Fibroblast of lung (primary cell): ENCODE measurements at places on chromosomes 1 and 21.
A peak's percentile ranks its signal among the peaks of the same experiment; 100 is the strongest.

DNA sequence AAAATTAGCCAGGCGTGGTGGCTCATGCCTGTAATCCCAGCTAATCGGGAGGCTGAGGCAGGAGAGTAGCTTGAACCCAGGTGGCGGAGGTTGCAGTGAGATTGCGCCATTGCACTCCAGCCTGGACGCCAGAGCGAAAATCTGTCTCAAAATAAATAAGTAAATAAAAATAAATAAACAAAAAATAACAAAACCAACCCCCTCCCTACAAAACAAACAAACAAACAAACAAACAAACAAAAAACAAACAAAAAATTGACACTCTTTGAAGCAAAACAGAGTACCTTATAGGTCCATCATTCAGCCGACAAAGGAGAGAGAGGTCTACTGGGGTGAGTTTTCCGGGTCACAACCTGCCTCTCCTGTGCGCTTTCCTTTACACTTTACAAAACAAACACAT is 5.4 kb upstream of the KDF1 start:
- H3K4me1 ChIP-seq = peaks cover 7% of the 10 kb centered on the region
- no peak overlapping the region for H3K4me3 ChIP-seq
- peaks cover 8% of the 10 kb centered on the region for H3K27me3 ChIP-seq
- no peak for DNase-seq
- H3K36me3 ChIP-seq = no peaks in the 10 kb centered on the region

DNA sequence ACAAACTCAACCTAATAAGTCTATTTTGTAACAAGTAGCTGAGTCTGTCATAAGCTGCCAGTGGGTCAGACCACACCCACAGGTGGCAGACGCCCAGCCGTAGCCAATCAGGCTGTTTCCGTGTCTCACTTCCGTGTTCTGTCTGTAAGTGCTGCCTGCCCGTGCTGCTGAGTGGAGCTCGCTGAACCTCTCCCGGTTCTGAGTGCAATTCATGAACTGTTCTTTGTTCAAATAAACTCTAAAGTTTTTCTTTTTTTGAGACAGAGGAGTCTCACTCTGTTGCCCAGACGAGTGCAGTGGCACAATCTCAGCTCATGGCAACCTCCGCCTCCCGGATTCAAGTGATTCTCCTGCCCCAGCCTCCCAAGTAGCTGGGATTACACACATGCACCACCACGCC is 25.1 kb downstream of the POFUT2 start:
- DNase-seq = no peak
- H3K4me1 ChIP-seq = no peaks in the 10 kb centered on the region

GRCh38 chr1:212037900-212038299 is 2.4 kb downstream of the DTL start:
- H3K27me3 ChIP-seq = no peaks in the 10 kb centered on the region
- no peaks in the 10 kb centered on the region for H3K36me3 ChIP-seq
- H3K4me3 ChIP-seq = no peak overlapping the region

DNA sequence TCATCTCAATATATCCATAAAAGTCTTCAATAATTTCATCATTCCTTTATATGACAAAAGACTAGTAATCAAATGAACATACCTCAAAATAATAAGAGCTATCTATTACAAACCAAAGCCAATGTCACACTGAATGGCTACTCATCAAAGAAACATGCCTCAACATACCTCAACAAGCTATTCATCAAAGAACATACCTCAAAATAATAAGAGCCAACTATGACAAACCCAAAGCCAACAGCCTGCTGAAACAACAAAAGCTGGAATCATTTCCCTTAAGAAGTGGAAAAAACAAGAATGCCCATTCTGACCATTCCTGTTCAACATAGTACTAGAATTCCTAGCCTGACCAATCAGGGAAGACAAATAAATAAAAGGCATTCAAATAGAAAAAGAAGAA is 1373.7 kb downstream of the BRINP3 start:
- no peak overlapping the region for H3K27ac ChIP-seq
- no peaks in the 10 kb centered on the region for H3K36me3 ChIP-seq

GRCh38 chr1:10117865-10118264 is 85.1 kb downstream of the UBE4B start:
- no peak overlapping the region for H3K4me3 ChIP-seq
- H3K4me1 ChIP-seq = no peaks in the 10 kb centered on the region
- peaks cover 6% of the 10 kb centered on the region for H3K36me3 ChIP-seq
- no peaks in the 10 kb centered on the region for H3K27me3 ChIP-seq
- DNase-seq = no peak

- peak; percentile 50 for DNase-seq
- no peaks in the 10 kb centered on the region for H3K36me3 ChIP-seq
- H3K27ac ChIP-seq = no peak overlapping the region
- H3K4me3 ChIP-seq = no peak overlapping the region
Measured at GRCh38 chr1:110106013-110106941, 6.0 kb upstream of the UBL4B start.

DNA sequence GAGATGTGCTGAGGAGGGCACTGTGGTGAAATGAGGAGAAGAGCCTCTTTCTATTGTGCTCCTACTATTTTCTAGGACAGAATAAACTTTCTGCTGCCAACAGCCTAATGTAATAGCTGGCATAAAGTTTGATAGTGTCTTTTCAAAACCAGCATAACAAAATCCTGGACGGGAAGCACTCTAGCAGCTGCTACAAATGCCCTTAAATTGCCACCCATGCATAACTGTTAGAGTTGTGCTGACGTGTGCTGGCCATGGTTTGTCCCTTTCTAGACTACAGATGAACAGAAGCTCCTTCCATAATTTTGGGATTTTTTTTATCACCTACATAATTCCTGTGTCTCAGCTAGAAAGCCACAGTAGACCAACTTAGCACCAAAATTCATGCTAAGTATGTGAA is 88.5 kb upstream of the DEPDC1 start:
- DNase-seq = no peak
- no peaks in the 10 kb centered on the region for H3K36me3 ChIP-seq
- H3K27me3 ChIP-seq = no peaks in the 10 kb centered on the region
- H3K4me3 ChIP-seq = no peak overlapping the region
- H3K27ac ChIP-seq = no peak overlapping the region

DNA sequence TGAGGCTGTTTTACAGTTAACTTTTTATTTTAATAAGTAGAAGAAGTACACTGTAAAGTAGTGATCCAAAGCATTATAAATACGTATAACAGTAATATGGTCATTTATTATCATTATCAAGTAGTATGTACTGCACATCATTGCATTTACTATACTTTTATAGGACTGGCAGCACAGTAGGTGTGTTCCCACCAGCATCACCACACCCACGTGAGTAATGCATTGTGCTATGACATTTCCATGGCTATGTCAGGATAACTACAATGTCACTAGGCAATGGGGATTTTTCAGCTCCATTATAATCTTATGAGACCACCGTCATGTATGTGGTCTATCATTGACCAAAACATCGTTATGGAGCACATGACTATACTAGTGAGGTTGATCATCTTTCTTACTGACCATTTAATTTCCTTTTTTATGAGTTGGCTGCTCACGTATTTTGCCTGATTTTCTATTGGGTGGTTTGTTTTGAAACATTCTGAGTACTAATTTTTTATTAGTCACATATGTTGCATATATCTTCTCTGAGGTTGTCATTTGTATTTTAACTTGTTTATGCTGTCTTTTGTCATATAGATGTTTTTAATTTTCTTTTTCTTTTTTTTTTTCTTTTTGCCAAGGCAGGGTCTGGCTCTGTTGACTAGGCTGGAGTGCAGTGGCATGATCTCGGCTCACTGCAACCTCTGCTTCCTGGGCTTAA is 25.3 kb upstream of the SHCBP1L start:
- no peak overlapping the region for H3K4me3 ChIP-seq
- no peak for DNase-seq
- no peaks in the 10 kb centered on the region for H3K27me3 ChIP-seq
- no peak overlapping the region for H3K27ac ChIP-seq

DNA sequence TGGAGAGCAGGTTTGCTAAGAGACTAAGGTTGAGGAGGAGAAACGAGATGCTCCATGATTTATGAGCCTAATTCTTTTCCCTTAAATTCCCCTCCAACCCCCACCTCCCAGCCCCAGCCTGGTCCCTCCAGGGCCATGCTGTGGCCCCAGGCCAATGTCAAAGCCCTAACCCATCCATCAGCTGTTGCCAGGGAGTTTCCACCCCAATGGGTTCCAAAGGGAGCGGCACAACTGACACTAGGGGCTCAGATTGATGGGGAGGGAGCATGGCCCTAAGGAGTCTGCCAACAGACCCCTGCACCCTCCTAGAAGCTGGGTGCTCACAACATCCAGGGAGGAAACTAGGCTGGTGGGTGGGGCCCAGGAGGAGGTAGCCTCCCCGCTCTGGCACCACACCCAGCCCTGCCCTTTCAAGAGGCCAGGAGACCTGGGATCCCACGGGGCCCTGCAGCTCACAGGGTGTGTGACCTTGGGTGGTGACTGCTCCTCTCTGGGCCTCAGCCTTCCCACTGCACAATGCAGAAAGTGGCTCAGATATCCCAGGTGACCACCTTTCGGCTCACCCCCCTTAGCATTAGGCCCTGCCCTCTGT is 12.9 kb downstream of the AHDC1 start:
- H3K27me3 ChIP-seq = no peaks in the 10 kb centered on the region
- no peak overlapping the region for H3K4me3 ChIP-seq
- peaks cover 8% of the 10 kb centered on the region for H3K36me3 ChIP-seq
- DNase-seq = no peak
- no peak overlapping the region for H3K27ac ChIP-seq

GRCh38 chr1:227885648-227886502 is 61.9 kb downstream of the WNT9A start:
- peaks cover 2% of the 10 kb centered on the region for H3K4me1 ChIP-seq
- H3K27ac ChIP-seq = no peak overlapping the region
- DNase-seq = peak; percentile 39

- DNase-seq = no peak
- no peak overlapping the region for H3K27ac ChIP-seq
- no peaks in the 10 kb centered on the region for H3K4me1 ChIP-seq
- peaks cover 8% of the 10 kb centered on the region for H3K36me3 ChIP-seq
Measured at GRCh38 chr1:17030206-17030605, 18.5 kb upstream of the ATP13A2 start.

GRCh38 chr1:147377263-147378246 is 135.1 kb downstream of the CHD1L start:
- no peaks in the 10 kb centered on the region for H3K27me3 ChIP-seq
- no peaks in the 10 kb centered on the region for H3K36me3 ChIP-seq
- no peak overlapping the region for H3K4me3 ChIP-seq
- H3K4me1 ChIP-seq = no peaks in the 10 kb centered on the region
- no peak overlapping the region for H3K27ac ChIP-seq
- DNase-seq = no peak

- H3K4me1 ChIP-seq = no peaks in the 10 kb centered on the region
- no peaks in the 10 kb centered on the region for H3K27me3 ChIP-seq
- no peaks in the 10 kb centered on the region for H3K36me3 ChIP-seq
- H3K4me3 ChIP-seq = no peak overlapping the region
Measured at GRCh38 chr1:182627622-182628021, 23.4 kb upstream of the RGS16 start.

- H3K36me3 ChIP-seq = no peaks in the 10 kb centered on the region
- no peak overlapping the region for H3K27ac ChIP-seq
- H3K27me3 ChIP-seq = no peaks in the 10 kb centered on the region
- H3K4me1 ChIP-seq = no peaks in the 10 kb centered on the region
- H3K4me3 ChIP-seq = no peak overlapping the region
- DNase-seq = peak; percentile 47
Measured at GRCh38 chr21:27513016-27513415, 546.1 kb upstream of the ADAMTS5 start.

- H3K4me1 ChIP-seq = no peaks in the 10 kb centered on the region
- H3K27ac ChIP-seq = no peak overlapping the region
- H3K4me3 ChIP-seq = no peak overlapping the region
- peaks cover 4% of the 10 kb centered on the region for H3K27me3 ChIP-seq
- H3K36me3 ChIP-seq = no peaks in the 10 kb centered on the region
Measured at GRCh38 chr1:84939151-84939550, 46.1 kb upstream of the LPAR3 start.

DNA sequence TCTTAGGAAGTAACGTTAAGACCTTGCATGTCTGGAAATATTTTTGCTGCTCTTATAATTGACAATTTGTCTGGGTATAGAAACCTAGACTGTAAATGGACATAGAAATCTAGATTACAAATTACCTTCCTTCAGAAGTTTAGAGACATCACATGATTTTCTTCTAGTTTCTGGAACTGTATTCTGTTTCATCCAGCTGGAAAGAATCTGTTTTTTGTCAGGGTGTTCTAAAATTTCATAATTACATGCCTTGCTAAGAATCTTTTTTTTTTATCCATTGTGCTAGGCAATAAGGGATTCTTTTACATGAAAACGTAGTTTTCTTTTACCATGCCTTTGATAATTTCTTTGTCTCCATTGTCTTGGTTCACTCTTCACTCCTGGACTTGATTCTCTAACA is 20.7 kb upstream of the S100A7 start:
- H3K36me3 ChIP-seq = no peaks in the 10 kb centered on the region
- H3K27ac ChIP-seq = no peak overlapping the region
- no peaks in the 10 kb centered on the region for H3K4me1 ChIP-seq
- no peak for DNase-seq
- no peak overlapping the region for H3K4me3 ChIP-seq
- peaks cover 3% of the 10 kb centered on the region for H3K27me3 ChIP-seq

DNA sequence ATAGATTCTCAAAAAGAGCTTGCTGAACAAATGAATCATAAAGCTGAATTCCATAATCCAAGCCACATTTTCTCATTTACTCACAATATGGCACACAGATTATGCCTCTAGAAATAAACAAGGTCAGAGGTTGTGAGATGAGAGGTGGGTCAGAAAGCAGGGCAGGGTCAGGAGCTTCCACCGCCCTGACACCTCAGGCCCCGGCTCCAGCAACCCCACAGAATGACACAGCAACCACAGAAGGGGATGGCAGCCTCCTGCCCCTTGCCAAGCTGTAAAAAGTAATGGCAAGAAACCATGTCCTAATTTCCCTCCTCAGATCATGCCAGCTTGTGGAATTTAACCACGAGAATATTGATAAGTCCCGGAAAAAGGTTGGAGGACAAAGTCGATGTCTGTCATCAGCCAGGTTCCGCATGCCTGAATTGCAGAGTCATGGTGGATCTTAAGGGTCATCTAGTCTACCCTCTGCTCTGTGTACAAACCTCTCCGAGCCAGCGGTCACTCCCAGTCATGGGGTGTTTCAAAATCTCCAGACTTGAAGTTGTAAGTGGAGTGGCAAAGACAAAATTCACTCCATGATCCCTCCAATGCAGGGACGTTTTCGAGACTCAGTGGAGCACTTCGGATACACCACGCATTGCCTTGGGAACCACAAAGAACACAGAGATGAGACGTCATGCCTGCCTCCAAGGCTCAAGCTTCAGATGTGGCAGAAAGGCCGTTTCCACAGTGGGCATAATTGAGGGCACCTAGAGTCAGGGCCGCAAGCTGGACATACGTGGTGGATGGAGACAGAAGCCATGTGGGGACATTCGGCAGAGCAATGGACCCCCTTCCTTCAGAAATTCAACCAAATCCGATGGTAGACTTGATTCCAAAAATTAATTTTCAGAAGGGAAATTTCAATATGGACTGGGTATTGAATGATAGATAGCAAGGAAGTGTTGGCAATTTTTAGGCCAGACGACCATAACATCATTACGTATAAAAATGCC is 254.0 kb downstream of the TOMM20 start:
- no peaks in the 10 kb centered on the region for H3K36me3 ChIP-seq
- no peaks in the 10 kb centered on the region for H3K27me3 ChIP-seq
- no peak overlapping the region for H3K27ac ChIP-seq
- no peak for DNase-seq
- no peak overlapping the region for H3K4me3 ChIP-seq
